ENCODE measurements at places on chromosomes 7 and 10.

DNA sequence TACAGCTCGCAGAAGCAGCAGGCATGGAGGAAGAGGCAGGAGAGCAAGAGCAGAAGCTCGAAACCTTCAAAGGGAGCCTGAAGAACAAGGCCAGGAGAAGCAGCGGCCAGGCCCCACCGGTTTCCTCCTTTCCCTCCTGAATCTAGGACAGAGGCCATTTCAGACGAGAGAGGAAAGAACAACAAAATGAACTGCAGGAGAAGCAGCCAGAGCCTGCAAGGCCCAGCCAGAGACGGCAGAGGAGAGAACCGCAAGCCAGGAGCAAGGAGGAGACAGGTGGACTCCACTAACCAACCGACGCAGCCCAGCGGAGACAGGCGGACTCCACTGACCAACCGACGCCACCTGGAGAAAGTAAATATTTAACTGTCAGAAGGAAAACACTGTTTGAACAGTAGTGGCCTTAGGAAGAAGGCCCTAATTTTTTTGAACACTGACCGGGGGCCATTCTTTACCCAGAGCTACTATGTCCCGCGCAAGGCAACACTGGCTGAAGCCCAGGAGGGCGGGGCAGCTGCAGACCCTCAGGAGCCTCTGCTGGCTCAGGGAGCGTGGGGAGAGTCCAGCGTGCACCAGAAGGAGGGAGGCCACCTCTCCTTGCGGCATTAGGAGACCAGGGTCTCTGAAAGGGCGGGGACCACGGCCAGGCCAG is 559.2 kb downstream of the PTPRN2 start:
- DNase-seq: no peak

DNA sequence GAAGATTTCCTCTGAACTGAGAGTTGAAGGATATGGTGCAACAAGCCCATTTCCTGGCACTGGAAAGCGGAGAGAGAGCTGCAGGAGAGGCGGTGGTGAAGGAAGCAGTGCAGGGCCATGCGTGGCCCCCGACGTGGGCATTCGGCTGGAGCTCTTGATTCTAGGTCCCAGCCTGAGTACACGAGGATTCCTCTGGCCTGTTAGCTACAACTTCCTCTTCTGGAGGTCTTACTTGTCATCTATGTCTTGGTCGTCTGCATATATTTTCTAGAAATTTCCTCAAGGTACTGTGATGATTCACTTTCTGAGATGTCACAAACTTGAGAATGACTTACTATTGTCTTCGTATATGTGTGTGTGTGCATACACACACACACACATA is 59.2 kb upstream of the JAZF1 start:
- no peak for DNase-seq

DNA sequence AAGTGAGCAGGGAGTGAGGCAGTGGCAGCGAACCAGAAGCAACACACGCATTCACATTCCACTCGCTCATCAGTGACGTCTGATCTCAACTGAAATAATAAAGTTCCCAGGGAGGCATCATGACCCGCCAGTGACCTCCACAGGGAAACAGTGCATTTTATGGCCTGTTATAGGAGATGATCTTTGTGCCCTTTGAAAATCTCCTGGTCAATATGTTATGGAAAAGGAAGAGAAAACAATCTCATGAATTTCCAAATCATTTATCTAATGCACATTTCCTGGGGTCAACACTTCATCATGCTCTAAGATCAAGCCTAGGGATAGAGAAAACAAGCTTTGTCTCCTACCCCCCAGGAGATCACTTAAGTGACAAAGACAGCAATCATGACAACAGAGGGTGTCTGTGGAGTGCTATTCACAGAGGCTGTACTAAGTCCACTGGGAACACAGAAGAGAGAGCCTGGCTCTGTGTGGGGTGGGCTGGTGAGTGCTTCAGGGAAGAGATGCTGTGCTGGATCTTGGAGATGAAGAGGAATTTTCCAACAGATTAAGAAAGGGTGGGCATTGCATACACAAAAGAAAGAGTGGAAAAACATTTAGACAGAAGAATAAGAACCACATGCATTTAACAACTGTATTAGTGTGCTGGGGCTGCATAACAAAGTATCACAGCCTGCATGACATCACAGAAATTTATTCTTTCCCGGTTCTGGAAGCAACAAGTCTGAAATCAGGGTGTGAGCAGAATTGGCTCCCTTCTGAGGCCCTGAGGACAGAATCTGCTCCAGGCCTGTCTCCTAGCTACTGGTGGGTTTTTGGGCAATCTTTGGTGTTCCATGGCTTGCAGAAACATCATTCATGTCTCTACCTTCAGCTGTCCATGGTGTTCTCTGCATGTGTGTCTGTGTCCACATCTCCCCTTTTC is 613.9 kb upstream of the IGFBP3 start:
- no peak for DNase-seq

DNA sequence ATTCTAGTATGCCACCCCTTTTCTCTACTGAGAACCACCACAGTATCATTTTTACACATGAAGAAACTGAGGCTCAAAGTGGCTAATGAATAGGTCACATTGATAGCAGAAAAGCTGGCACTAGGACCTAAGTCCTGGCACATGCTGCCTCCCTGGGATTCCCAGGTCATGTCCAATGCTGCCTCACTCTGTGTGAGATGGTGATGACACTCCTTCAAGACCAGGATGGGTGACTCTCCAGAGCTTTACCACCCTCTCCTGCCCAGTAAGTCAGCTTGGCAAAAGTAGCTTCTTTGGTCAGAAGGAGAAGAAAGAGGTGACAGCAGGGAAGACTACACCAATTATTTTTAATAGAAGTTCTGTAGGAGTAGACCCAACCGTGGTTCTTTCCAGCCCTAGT is 13.3 kb upstream of the AKR1B10 start:
- DNase-seq: no peak

DNA sequence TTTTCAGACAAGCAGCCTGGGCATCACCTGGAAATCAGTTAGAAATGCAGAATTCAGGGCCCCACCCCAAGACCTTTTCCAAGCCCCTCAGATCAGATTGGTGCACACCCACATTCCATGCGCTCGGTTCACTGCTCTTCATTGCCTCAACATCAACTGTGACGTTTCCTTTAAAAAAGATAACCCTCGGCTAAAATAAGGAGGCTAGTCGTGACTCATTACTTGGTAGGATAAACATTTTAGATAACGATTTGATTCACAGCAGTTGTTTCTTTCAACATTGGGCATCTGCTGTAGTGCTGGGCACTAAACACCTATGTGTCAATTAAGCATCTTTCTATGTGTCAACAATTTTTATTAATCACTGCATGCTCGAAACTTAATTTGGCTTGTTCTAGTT is 191.1 kb upstream of the LRGUK start:
- no peak for DNase-seq

DNA sequence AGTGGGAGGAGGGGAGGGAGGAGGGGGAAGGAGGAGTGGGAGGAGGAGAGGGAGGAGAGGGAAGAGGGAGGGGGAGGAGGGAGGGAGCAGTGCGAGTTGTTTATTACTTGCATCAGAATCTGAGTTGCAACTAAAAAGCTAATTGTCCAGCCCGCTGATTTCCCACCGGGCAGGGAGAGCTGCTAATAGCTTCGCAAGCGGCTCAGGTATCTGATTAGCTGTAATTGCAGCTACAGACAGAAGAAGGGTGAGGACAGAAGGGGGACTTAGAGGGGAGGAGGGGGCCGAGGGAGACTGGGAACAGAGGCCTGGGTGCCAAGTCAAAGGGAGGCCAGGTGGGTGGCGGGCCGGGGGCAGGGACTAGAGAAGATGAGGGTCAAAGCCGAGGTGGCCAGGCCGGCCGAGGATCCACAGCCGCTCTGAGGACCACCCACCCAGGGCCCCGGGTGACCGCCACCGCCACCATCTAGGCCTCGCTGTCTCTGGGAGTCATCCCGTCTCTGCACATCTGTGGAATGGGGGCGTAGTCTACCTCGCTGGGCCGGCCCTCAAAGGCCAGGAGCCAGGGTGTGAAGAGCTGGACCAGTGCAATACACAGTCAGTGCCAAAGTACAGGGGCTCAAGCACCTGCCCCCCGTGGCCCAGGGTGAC is 54.2 kb downstream of the MICALL2 start:
- peak; percentile 33 for DNase-seq

- no peak for DNase-seq
Measured at GRCh38 chr7:2313450-2314208, 612 bp downstream of the SNX8 start.

DNA sequence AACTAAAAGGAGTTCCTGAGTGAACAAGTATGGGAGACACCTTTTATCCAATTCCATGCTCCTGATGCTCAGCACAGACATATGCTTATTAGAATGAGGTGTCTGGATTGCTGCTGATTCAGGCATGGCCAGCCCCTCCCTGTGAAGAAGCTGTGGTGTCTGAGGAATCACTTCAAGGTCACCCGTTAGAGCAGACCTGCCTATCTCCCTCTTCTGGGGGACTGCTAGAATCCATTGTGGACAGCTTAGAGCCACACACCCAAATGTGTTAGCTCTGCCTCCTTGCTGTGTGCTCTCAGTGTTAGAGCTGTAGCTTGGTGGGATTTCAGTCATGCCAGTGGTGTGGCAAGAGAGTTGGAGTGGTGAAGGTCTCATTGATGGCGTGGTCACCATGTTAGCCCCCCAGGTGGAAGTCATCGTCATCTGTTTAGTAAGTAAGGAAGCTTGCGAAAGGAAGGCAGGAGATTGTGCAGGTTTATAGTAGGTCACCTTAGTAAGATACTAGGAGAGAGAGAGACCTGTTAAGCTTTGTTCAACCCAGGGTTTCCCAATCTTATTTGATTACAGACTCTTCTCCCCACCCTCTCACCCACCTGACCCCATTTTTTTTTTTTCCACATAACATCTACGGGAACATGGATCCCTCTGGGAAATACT is 12.8 kb downstream of the PRXL2A start:
- DNase-seq: no peak

- no peak for DNase-seq
Measured at GRCh38 chr7:158751751-158752150, 47.1 kb upstream of the NCAPG2 start.

DNA sequence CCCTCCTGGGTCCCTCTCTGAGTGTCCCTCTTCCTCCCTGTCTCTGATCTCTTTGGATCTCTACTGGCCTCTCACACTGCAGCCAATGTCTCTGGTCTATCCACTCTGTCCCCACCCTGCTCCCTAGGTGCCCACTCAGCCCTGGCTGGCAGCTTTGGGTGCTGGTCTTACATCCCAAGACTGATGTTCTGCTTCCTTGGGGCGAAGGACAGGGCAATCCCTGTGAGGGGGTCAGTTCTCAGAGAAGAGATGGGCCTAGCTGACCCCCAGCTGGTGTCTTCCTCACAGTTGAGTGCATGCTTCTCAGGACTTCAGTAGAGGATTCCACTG is 51.7 kb upstream of the CAMK2B start:
- no peak for DNase-seq

DNA sequence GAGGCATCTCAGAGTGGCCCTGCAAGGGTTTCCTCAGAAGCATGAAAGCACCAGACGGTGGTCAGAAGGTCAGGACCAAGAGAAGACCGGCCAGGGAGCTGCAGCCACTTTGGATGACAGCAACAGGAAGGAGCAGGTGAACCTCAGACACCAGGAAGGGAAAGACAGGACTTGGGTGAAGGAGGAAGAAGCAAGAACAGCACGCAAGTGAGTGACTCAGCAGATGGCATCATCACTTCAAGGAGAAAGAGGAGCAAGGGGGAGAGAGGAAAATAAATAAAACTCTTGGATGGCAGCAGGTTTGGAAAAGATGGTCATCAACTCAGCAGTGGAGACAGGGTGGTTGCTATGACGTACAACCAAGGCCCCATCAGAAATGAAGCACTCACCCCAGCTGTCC is 31.6 kb downstream of the NCAPG2 start:
- no peak for DNase-seq

DNA sequence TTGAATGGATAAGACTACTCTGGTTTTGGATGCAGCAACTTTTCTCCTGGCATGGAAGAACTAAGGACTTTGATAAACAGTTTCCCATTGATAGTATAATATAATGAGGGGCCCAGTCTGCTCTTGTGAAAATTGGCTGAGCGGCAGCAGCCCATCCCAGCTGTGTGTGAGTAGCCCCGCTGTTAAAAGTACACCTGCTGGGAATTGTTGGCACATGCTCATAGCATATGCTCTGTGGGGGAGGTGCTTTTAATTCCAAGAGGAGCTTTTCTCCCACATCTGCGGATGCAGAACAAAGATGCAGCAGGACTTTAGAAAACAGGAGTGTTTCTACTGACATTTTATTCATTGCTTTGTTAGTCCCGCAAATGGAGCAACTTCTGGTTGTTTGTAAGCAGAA is 19.0 kb downstream of the SRI start:
- DNase-seq: peak; percentile 97

DNA sequence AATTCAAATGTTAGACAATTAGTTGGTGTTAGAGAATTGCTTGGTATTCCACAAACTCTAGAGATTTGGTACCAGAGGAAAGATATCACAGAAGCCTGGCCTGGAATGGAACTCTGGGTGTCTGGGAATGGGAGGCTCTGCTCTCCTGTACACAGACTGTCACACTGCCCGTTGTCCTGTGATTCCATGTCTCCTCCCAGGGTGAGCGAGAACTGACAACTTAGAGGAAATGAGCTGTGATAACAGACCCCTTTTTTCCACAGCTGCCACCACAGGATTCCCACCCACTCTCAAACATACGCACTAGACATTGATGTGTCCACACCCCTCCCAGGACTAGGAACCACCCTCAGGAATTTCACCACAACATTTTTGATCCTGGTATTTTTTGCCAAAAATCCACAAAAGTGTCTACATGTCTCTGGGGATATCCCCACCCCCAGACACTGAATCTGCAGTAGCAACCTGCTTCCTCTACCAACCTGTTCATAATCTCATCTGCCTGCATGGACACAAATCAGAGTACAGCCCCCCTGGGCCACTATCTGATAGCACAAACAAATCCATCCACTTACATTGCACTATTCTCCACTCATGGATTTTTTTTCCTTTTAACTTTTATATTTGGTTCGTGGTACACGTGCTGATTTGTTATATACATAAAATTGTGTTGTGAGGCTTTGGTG is 4.7 kb downstream of the ZNF273 start:
- DNase-seq: no peak

DNA sequence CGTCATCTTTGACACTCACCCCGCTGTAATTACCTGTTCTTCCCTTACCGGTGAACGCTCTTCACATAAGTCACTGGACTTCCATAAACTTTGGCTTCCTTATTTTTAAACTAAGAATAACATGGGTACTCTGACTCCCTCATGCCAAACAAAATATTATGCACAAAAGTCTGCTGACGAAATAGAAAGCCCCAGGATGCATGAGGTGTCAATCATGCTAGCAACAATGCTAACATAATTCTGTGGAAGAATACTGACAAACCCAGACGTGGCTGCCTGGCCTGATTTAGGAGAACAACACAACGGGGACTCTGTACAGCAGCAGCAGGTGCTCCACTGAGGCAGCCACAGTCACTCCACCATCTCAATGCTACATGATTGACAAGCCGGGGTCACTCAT is 137.5 kb downstream of the CCDC71L start:
- DNase-seq: no peak

DNA sequence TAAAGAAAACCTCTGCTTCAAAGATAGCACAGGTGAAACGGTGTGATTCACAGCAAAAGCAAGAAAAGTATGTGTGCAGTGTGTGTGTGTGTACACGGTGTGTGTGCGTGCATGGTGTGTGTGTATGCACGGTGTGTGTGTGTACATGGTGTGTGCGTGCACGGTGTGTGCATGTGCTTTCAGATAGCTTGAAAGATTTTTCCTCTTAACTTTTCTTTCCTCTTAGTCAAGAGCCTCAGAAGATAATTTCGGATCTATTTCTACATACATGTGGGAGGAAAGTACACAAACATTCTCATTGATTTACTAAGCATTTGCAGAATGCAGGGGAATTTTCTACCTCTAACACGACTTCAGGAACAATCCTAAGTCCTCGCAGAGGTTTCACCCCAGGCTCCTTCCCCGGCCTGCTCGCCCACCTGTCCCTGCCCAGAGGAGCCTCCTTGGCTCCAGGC is 2.9 kb downstream of the FGFR2 start:
- DNase-seq: no peak

All from NCI-H1105 treated with DMSO at 0.1 percent for 48 hours (cell line).